ENCODE measurements at places on chromosomes 6 and 20. TPM values are rescaled to one million over a fixed set of nuclear protein-coding genes. Genes with fewer than 3 reads are reported as not detected.

SRSF12 gene
- 16.4 TPM for total RNA-seq

TMC2 gene
- 0.20 TPM for total RNA-seq

MAFB gene
- 25.2 TPM for total RNA-seq

BPIFB1 gene
- total RNA-seq, result 0.69 TPM

GCNT2 gene
- 4.6 TPM for total RNA-seq

TDRD6 gene
- total RNA-seq, result 0.23 TPM

C20orf144 gene
- total RNA-seq, result 3.2 TPM

BNIP5 gene
- total RNA-seq, result 0.85 TPM

SYS1 gene
- total RNA-seq, result 23.8 TPM

EEF1A2 gene
- 191 TPM for total RNA-seq

OR2B6 gene
- total RNA-seq, result not detected

TEAD3 gene
- 9.1 TPM for total RNA-seq

CRISP3 gene
- total RNA-seq, result not detected

SEL1L2 gene
- total RNA-seq, result not detected

C6orf141 gene
- total RNA-seq, result 0.71 TPM

MRPL18 gene
- 51.7 TPM for total RNA-seq

DNA sequence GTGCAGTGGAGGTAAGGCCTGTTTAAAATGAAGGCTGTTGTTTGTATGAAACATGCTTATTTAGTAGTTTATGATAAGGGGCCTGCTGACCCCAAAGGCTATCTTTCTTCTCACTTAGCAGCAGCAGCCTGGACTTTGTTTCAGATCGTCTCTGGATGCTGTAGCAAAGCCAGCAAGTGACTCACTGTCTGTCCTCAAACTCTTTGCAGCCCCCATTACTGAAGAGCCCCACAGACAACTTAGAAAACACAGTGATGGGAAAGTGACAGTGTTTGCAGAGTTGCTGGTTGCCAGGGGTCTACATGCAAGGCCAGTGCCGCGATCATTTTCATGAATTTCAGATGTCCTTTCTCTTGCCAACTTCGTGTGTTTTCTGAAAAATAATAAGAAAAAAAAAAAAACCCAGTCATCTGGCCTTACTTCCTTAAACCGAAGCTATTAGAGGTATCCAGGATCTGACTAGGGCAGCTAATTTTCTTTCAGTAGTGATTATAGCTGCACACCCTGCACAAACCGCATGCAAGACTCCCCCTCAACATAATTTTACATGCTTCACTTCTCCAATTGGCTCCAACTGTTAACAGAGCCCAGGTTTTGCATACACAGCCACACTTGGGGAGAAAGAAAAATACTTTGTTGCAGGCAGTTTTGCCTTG, 11.6 kb upstream of the F13A1 start:
- peak; percentile 65 for ATAC-seq

DNA sequence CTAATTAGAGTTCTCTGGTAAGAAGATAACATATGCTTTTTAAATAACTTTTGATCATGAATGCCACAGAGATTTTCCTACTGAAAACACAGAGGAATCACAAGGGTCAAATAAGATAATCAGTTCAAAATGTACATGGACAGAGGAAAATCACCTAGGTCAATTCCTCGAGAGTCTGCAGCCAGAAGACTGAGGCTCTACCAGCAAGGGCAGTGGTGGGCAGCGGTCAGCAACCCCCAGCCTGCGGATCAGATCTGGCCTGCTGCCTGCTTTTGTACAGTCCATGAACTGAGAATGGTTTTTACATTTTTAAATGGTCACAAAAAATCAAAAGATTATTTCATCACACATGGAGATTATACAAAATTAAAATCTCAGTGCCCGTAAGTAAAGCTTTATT, 79.0 kb downstream of the FYN start:
- ATAC-seq, result no peak

- ATAC-seq, result peak; percentile 67
These were observed 244.4 kb downstream of the SAMD5 start for GRCh38 chr6:147752689-147753403.

DNA sequence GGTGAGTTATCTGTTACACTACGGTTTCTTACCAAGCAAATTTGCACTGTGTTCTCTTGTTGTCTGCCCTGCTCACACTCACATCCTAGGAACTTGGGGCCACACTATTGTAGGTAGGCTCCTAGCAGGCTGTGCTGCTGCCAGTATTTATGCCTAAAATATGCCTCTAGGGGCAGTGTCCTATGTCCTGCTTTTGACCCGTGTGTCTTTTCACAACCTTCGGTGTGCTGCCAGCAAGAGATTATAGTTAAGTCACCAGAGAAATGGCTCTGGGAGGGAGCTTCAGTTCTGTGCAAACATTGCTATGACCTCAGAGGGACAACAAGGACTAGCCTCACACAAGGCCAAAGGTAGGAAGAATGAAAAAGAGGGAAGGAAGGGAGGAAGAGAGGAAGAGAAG, 8.9 kb upstream of the TAAR5 start:
- no peak for ATAC-seq

GRCh38 chr20:33826270-33826897, 15.2 kb downstream of the CHMP4B start:
- no peak for ATAC-seq

DNA sequence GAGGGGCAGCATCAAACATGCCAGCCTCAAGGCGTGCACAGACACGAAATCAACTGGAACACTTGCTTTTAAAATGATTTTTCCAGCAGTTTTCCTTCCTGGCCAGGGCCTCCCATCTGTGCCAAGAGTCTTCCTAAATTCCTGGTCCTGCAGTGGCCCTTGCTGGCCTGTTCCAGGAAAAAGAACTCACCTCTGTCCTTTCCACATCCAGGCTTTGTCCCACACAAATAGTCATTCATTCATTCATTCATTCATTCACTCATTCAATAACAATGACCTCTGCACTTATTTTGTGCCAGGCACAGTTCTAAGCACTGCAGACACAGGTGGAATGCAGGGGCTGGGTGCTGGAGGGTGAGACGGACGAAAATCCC, 89.0 kb upstream of the CCDC167 start:
- ATAC-seq, result no peak

GRCh38 chr20:18992418-18992817, 178.8 kb downstream of the SCP2D1 start:
- peak; percentile 45 for ATAC-seq

- ATAC-seq, result peak; percentile 55
These were observed 161.4 kb downstream of the FOXC1 start for GRCh38 chr6:1770968-1771723.

DNA sequence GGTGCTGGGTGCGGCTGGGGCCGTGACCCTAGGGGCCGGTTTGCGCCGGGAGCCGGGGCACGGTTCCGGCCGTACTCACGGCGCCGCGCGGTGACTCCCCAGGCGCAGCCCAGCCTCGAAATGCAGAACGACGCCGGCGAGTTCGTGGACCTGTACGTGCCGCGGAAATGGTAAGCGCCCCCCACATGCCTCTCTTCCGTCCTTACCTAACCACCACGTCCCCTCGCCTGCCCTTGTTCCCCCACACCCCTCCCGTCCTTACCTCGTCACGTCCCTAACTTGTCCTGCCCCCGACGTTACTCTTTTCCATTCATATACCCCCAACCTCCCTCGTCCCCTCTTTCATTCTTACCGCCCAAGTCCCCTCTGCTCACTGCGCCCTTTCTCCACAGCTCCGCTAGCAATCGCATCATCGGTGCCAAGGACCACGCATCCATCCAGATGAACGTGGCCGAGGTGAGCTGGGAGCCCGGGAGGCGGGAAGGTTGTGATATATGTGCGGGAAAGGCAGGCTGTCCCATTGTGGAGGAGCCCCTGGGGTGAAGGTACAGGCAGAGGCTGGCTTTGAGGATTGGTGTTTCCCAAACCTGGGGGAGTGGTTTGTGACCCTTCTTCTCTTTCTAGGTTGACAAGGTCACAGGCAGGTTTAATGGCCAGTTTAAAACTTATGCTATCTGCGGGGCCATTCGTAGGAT, 463 bp downstream of the RPS21 start:
- ATAC-seq, result no peak

GRCh38 chr6:96787846-96788580, 49.3 kb downstream of the GPR63 start:
- ATAC-seq, result no peak

- ATAC-seq, result no peak
These were observed 21.9 kb downstream of the SLC17A5 start for GRCh38 chr6:73631849-73632248.

DNA sequence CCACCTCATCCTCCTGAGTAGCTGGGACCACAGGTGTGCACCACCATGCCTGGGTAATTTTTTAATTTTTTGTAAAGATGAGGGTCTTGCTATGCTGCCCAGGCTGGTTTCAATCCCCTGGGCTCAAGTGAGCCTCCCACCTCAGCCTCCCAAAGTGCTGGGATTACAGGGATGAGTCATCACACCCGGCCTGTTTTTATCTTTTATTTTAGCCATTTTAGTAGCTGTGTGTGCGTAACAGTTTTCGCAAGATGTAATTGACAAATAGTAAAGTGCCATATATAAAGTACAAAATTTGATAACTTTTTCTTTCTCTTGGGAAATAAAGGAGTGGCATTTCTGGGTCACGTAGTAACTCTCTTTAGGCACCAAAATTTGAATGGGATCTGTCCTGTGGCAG, 21.4 kb downstream of the SNAI1 start:
- ATAC-seq, result no peak

DNA sequence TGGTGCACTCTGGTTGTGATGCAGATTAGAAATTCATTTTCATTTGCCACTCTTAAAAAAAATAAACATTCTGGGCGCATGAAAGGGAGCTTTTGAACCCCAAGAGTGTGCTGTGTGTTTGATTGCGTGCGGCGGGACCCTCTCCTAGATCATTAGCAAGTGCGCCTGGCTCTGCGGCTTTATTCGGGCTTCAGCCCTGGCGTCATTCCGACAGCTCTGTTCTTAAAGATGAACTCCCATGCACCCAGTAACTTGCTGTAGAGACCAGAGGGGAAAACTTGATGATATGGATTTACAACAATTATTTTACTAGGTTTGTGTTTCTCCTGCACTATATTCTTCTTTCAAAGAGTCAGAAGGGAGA, 48.9 kb upstream of the ARMC2 start:
- ATAC-seq, result no peak

DNA sequence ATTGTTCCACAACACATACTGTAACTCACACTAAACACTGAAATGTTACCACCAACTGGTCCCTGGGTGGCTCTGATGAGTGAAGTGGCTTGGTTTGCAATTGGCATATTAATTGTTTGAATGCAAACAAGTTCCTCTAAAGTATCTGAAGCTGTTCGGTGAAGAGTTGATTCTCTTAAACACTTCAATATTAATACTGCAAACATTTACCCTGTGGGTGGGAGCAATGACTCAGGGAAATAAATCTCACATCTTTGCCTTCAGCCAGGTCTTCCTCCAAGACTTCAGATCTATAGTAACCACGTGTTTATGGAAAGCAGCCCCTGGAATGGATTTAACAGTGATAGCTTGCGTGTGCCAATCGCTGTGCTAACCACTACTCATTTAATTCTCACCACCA, 176.0 kb downstream of the MAFB start:
- no peak for ATAC-seq

GRCh38 chr6:166626177-166627032, 646 bp downstream of the RPS6KA2 start:
- no peak for ATAC-seq

- peak; percentile 91 for ATAC-seq
These were observed 230.7 kb upstream of the BTBD3 start for GRCh38 chr20:11686820-11687543.

GRCh38 chr6:2196079-2196679, 49.2 kb downstream of the GMDS start:
- no peak for ATAC-seq

- ATAC-seq, result no peak
These were observed 122.8 kb downstream of the SYCP2 start for GRCh38 chr20:59810449-59811187.

- ATAC-seq, result no peak
These were observed 207.9 kb downstream of the MYLK4 start for GRCh38 chr6:2542858-2543218.

GRCh38 chr6:36839749-36840431, 646 bp upstream of the CPNE5 start:
- ATAC-seq, result peak; percentile 78

GRCh38 chr6:136066005-136066404, 184.1 kb downstream of the MTFR2 start:
- peak; percentile 64 for ATAC-seq

DNA sequence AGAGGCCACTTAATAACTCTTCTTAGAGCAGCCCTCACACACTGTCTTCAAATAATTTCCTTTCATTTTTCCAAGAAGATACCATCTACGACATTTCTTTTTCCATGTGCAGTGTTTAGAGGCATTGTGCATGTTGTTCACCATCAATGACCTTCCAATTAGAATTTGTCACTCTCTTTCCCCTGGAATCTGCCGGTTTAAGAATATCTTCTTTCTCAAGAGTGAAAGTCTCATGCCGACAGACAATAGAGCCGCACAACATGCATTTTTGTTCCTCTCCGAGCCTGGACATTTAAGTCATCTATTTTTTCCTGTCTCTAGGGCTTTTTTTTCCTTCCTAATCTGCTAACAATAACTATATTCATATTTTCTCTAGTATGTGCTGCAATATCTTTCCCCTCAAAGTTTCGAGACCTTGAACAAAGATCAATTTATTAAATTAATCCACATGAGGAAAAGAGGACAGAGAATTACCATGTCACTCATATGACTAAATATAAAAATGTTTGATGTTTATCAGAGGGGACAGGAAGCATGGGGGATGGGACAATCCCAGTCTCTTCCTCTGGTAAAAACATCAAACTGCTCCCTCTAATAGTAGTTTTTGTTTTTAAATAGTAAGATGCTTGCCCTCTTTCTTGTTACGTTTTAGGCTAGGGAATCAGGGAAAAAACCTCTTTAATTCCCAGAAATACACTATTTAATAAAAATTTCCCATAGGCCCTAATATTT, 893.4 kb downstream of the C6orf118 start:
- ATAC-seq, result no peak

GRCh38 chr6:160899671-160900430, 91.7 kb upstream of the MAP3K4 start:
- ATAC-seq, result peak; percentile 28

DNA sequence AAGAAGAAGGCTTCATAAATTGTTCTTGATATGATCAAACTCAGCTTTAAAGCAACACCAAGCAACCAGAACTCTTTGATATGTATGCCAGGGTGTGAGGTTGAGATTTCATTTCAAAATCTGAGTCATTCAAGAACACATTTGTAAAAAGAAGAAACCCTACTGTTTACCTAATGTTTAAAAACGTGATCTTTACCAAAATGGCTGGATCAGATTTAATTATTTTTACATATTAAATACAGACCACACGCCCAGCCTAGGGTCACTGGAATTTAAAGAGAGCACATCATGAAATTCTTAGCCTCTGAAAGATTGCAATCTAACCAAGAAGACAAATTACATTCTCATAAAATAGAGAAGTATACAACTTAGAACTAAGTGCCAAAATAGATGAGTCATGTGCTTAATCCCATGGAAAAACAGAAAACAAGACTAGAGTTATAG, 206.8 kb upstream of the SMLR1 start:
- ATAC-seq, result no peak

- ATAC-seq, result peak; percentile 68
These were observed 68.0 kb upstream of the KCNQ5 start for GRCh38 chr6:72553531-72554511.

DNA sequence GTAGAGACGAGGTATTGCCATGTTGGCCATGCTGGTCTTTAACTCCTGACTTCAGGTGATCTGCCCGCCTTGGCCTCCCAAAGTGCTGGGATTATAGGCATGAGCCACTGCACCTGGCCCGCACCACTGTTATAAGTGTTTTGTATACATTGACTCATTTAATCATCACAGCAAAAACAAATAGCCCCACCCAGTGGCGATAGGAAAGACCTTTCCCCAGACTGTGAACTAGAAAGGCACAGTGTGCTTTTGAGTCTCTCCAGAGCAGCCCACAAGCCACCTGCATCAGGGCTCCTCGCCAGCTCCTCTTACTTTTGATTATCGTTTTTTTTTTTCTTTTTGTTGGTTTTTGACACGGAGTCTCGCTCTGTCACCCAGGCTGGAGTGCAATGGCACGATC, 27.9 kb upstream of the ZFP64 start:
- no peak for ATAC-seq

Data from motor neuron (in vitro differentiated cells).